Fibroblast of skin of right biceps (primary cell): ENCODE measurements at places on chromosomes 13 and 19.

DNA sequence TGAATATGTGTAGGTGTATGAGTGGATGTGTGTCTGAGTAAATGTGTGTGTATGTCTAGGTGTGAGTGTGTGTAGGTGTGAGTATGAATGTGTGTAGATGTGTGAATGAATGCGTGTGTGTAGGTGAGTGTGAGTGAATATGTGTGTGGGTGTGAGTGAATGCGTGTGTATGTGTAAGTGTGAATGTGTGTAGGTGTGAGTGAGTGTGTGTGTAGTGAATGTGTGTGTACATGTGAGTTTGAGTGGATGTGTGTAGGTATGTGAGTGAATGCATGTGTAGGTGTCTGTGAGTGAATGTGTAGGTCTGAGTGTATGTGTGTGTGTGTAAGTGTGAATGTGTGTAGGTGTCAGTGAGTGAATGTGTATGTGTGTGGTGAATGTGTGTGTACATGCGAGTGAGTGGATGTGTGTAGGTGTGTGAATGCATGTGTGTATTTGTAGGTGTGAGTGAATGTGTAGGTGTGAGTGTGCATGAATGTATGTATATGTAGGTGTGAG, 201.0 kb upstream of the ZNF536 start:
- DNase-seq: no peak

GRCh38 chr13:34748073-34748472, 194.0 kb upstream of the NBEA start:
- DNase-seq: no peak

GRCh38 chr19:17686023-17686521, 2.1 kb downstream of the UNC13A start:
- DNase-seq: peak; percentile 38

DNA sequence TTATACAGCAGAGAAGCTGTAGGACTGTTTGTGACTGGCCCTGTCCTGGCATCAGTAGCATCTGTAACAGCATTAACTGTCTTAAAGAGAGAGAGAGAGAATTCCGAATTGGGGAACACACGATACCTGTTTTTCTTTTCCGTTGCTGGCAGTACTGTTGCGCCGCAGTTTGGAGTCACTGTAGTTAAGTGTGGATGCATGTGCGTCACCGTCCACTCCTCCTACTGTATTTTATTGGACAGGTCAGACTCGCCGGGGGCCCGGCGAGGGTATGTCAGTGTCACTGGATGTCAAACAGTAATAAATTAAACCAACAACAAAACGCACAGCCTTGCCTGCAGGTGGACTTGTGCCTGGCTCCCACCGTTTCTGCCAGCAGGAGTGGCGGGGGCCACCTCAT, 27.3 kb upstream of the LDLR start:
- no peak for DNase-seq

GRCh38 chr13:73109288-73109899, 50.6 kb downstream of the KLF5 start:
- no peak for DNase-seq

DNA sequence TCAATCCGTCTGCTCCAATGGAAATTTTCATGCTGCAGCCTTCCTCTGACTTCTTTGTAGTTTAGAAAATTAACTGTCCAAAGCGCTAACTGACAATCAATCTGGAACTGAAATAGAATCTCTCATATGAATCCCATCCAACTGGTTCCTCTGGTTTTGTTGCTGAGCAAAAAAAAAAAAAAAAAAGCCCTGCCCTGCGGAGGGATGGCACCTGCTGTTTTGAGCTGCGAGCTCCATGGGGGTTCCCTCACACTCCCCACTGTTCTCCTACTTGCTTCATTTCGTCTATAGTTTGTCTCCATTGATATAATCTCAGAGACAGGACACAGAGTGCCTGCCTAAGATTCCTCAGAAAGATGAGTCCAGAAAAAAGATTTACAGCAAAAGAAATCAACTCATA, 33.4 kb downstream of the FAAP24 start:
- DNase-seq: no peak

- DNase-seq: no peak
These were observed 4.7 kb upstream of the UBE2M start for GRCh38 chr19:58563034-58563573.
